Dorsolateral prefrontal cortex (tissue), 122 donors: ENCODE measurements at places on chromosomes 1 and 21.
A peak's percentile ranks its signal among the peaks of the same experiment; 100 is the strongest.

- DNase-seq = no peak
These were observed 225.3 kb upstream of the B3GALT2 start for GRCh38 chr1:193411714-193412113.

DNA sequence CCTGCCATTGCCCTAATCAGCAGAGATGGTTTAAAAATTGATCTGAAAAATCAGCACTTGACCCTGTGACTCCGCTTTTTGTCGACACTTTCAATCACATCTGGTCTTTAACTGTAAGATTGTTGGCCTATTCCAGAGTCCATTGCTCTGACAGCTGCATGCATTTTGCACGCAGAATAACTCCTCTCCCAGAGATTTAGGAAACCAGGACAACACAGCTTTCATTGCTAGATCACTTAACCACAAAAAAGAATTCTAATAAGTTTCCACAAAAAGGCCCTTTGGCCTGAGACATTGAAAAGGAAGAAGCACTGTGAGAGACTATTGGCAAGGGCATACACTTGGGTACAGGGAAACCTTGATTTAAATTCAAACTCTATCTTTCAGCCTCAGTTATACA, 373.1 kb downstream of the TGFB2 start:
- DNase-seq = no peak

- DNase-seq = no peak
These were observed 33.9 kb downstream of the ETS2 start for GRCh38 chr21:38839328-38840286.

GRCh38 chr1:67898033-67898726, 64.9 kb upstream of the GNG12 start:
- DNase-seq = no peak

- DNase-seq = no peak
These were observed 104.0 kb upstream of the RUNX3 start for GRCh38 chr1:25033828-25034705.

- no peak for DNase-seq
These were observed 96.6 kb downstream of the ASTN1 start for GRCh38 chr1:177067752-177068410.

DNA sequence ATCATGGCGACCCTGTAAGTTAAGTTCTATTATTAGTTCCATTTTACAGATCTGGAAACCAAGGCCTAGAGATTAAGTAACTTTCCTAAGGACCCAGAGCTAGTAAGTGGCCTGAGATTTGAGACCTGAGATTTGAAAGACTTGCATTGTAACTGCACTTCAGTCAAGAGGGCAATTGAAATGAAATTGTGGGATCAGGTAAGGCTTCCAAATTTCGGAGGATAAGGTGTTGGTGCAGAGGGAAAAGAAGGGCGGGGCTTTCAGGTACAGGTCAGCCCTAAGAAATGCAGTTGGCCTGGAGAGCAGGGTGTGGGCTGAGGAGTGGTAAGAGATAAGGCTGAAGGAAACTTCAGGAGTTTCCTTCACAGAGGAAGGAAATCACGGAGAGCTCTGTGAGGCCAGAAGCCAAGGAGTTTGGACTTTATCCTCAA, 51.1 kb downstream of the SLC16A1 start:
- DNase-seq = no peak

- no peak for DNase-seq
These were observed 570 bp downstream of the KCND3 start for GRCh38 chr1:111988743-111989453.

- no peak for DNase-seq
These were observed 35.4 kb upstream of the SLFNL1 start for GRCh38 chr1:41056907-41057306.

- no peak for DNase-seq
These were observed 50.8 kb downstream of the OLFML2B start for GRCh38 chr1:161972828-161973227.

DNA sequence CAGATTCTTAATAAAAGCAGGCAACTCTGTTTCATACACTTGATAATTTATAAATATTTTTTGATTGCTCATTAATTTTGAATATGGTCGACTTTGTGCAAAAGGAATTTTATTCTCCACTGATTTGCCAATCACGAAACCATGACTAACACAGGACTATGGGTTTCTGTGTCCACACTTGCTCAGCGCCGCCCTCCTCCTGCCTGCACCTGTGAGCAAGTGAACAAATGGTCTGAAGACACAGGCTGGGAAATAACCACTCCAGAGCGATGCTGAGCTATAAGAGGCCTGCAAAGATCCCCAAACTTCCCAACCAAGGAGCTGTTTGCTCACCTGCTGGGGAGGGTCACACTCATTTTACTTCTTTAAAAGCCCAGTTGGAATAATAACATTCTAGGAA, 19.6 kb downstream of the ABCB10 start:
- no peak for DNase-seq

- DNase-seq = no peak
These were observed 251.2 kb upstream of the VAMP3 start for GRCh38 chr1:7519861-7520395.

DNA sequence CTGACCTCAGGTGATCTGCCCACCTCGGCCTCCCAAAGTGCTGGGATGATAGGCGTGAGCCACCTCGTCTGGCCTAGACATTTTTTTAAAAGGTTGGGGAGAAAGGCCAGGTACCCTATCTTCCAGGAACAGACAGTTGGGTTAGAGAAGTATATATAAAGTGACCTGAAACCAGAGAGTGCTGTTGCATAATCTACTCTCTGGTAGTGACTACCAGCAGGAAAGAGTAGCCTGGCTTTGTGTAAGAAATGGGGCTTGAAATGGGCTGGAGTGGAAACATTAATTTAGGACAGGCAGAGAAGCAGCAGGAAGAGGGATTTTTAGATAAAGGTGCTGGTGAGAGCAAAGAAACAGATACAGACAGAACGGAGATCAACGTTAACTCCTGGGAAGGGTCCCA, 125.8 kb upstream of the HOOK1 start:
- DNase-seq = no peak

- DNase-seq = peak; percentile 43
These were observed 1.1 kb downstream of the RALGPS2 start for GRCh38 chr1:178726087-178726517.

- no peak for DNase-seq
These were observed 11.8 kb downstream of the SIM2 start for GRCh38 chr21:36710729-36711048.

DNA sequence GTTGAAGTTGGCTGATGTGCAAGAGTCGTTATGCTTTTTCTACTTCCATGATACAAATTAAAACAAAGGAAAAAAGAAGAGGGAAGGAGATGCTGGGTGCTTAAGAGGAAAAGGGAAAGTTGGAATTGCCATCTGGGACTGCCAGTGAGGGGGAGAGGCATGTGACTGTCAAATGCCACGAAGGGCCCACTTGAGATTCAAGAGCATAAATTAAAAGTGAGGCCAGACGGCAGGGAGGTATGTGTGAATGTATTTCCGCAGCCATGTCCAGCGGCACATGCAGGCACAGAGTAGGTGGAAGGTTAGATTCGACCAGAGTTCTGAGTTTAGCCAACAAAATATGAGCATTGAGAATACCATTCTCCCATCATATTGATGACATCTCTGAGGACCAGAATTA, 32.0 kb downstream of the NFASC start:
- DNase-seq = no peak

- DNase-seq = no peak
These were observed 99.6 kb upstream of the ZC3H11B start for GRCh38 chr1:219712506-219712905.

DNA sequence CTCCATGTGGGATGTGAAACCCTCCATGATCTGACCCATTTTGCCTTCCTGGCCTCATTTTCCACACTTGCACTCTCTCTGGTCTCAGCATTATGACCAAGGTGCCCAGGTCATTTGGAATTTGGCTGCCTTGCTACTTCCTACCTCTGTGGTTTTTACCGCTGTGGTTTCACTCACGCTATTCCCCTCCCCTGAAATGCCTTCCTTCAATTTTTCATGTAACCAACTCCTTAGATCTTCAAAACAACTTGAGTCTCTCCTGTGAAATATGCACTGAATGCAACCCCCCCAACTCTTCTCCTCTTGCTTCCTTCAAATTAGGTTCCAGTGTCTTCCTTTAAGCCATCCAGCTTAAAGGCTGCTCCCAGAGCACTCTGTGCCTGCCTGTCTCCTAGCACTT, 50.1 kb downstream of the PHC2 start:
- DNase-seq = no peak

- no peak for DNase-seq
These were observed 1.6 kb downstream of the TCEA3 start for GRCh38 chr1:23422941-23423340.

GRCh38 chr1:177256153-177257075, 85.7 kb downstream of the BRINP2 start:
- no peak for DNase-seq

DNA sequence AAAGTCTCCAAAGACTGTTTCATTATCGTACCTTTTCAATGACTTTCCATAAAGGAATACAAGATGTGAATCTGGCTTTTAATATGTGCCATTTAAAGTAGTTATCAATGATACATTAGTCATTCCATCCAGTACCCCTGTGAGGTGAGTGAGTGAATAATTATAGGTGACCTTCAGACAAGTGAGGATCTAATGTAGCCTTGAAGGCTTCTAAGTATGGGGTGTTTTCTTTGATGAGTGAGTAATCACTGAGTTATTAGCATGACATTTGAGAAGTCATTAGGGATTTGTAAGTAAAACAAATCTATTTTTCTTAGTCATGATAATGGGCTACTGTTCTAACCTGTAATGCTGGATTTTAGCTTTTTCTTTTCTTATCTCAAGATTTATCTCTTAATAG, 831.4 kb downstream of the ADGRL2 start:
- DNase-seq = no peak

- DNase-seq = no peak
These were observed 22.5 kb downstream of the ZSCAN20 start for GRCh38 chr1:33494929-33495328.

DNA sequence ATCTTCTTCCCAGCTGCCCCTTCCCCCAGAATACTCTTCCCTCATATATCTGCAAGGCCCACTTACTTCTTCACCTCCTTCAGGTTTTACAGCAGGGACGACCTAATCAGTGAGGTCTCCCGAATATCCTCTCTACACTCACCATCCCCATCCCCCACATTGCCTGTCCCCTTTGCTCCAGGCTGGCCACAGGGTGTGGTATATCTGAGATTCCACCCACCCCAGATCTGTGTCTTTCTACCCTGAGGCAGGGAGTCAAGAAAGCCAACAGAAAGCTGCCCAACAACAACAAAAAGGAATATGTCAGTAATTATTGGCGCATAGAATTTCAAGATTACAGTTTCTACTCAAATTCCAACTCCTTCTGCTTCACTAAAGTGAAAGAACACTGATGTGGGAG, 30.0 kb upstream of the OPRD1 start:
- no peak for DNase-seq

GRCh38 chr1:218412171-218412570, 67.0 kb downstream of the TGFB2 start:
- no peak for DNase-seq

GRCh38 chr1:113109908-113110554, 37.0 kb downstream of the LRIG2 start:
- DNase-seq = peak; percentile 28

DNA sequence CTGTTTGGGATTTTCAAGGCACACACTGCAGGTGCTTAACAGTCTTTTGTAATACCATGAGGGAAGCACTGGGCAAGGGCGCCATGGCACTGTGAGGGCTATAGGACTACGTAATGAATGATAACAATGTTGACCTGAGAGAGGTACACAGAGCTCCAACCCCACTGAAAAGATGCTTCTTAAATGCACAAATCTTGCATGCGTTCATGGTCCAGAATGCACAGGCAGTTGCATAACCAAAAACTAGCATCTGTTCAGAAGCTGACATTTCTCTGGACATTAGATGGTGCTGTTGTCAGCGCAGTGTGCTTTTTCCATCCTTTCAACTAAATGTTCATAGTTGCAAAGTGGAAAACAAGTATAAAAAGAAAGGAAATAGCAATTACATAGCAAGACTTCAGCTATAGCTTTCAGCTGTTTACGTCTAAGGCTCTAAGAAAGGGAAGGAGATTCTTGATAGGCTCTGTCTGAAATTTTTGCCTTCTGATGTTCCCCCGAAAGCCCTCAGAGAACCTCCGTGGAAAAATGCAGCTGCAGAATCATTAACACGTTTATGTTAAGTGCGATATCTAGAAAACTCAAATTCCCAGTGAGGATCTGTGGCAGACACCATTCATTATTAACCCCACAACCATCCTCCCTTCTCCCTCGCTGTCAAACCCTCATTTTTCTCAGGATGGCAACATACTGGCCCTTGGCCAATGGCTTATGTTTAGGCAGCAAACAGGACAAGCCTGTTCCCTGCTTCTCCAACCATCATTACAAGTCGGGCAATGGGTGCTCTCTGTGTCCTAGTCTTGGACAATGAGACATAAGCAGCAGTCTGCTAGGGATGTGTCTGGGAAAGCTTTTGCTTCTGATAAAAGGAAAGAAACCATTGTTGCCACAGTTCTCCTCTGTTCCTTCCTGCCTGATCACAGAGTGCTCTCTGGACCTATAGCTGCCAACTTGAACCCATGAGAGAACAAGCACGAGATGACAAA, 8.2 kb upstream of the TARBP1 start:
- no peak for DNase-seq

DNA sequence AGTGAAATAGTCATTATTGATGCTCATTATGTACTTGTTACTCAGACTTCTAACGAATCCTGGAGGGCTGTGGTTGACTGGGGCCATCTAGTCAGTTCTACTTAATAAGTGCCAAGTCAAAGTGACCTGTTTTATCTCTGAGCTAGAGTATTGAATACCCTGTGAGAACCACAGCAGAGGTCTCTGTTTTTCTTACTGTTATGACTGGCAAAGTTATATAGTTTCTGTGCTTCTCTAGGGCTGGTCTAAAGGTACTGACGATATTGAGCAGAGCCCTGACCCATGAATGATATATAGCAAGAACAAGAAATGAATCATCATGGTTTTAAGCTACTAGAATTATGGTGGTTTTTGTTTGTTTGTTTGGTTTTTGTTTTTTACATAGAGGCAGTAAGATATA, 555.8 kb downstream of the PLA2G4A start:
- DNase-seq = no peak

DNA sequence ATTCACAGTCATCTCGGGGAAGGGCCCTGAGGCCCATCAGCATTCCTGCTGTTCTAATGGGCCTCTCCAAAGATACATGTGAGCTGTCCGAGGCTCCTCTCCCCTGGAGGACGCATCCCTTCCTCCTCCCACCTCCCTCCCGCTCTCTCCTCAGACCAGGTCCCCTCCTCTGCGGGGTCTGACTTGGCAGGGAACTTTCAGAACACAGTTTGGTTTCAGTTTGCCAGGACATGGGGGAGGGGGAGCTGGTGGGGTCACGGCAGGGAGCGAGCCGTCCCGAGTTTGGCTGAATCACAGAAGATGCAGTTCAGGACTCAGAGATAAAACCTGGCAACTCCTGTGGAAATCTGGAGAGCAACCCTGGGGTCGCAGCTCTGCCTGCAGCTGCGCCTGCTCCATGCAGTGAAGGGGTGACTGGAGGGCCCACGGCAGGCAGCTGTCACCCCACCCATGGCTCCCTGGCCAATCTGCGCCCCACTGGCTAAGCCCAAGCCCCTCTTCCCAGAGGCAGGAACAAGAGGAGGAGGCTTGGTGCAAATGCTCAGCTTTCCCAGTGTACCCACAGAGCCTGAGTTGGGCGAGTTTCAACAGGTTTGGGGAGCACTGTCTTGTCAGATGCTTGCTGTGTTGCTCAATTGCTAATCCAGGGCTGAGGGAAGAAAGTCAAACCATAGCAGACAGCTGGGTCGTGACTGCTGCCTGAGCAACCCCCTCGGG, 5.7 kb downstream of the WNT4 start:
- no peak for DNase-seq
